Fibroblast of the aortic adventitia (primary cell): ENCODE measurements at places on chromosomes 4 and X. TPM values are rescaled to one million over a fixed set of nuclear protein-coding genes. Genes with fewer than 3 reads are reported as not detected.
A peak's percentile ranks its signal among the peaks of the same experiment; 100 is the strongest.

DNA sequence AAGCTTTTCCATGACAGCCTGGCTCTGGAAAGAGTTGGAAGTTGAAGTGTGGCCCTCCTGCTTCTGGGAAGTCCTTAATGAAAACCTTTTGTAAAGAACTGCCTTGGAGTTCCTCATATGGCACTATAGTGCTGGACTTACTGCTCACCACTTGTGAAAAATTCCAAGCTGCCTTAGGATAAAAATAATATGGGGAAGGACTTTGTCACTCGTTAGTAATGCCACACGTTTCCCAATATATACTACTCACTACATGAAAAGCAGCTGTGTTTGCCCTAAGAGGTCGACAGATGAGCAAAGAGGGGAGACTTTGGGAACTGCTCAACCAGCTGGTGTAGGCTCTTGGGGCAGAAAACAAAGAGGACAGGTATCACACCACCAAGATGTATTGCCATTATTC lies 11.7 kb downstream of the OPHN1 start:
- DNase-seq, result no peak

DNA sequence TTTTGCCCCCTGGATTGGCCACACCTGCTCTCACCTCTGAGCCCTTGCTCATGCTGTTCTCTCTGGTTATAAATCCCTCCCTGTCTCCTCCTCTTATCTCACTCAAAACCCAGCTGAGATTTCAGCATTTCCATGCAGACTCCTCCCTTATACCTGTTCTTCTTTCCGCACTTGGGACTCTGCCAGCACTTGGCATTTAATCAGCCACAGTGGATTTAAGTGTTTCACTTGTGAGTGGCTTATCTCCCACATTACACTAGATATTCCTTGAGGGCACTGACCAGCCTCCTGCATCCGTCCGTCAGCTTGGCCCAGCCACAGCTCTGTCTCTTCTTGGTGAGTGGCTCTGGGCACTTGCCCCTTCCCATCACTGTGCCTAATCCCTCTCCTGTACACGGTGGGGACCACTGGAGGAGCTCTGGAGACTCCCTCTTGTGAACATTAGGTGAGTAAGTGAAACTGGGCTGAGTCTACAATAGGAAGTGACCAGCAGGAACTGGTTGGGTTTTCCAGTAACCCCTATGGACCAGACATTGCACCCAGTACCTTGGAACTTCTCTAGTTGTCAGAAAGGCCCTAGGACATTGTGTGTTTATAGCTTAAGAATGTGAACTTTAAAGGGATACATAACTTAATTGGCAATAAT lies 19.9 kb downstream of the FGFBP1 start:
- DNase-seq, result no peak

DNA sequence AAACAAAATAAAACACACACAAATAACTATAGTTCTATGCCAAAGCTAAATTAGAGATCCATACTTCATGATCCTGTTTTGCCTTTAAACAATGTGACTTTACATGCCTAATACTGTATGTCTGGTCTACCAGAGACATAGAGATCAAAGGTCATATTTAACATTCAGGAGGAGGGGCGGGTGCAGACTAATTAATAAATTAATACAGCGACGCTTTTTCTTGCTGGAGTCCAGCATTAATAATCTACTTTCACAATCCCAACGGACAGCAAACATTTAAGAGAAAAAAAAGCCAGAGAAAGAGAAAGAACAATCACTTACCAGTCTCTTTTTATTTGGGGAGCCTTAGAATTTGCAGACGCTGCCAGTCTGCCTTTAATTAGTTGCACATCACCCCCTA lies 509 bp downstream of the CXXC4 start:
- no peak for DNase-seq

Gene HMX1
- total RNA-seq, result not detected in 2 replicates

Gene FAT4
- total RNA-seq, result 29.2 and 32.8 TPM in 2 replicates

- no peak for DNase-seq
Measured at GRCh38 chr4:79650217-79650616, 242.2 kb upstream of the GK2 start.

DNA sequence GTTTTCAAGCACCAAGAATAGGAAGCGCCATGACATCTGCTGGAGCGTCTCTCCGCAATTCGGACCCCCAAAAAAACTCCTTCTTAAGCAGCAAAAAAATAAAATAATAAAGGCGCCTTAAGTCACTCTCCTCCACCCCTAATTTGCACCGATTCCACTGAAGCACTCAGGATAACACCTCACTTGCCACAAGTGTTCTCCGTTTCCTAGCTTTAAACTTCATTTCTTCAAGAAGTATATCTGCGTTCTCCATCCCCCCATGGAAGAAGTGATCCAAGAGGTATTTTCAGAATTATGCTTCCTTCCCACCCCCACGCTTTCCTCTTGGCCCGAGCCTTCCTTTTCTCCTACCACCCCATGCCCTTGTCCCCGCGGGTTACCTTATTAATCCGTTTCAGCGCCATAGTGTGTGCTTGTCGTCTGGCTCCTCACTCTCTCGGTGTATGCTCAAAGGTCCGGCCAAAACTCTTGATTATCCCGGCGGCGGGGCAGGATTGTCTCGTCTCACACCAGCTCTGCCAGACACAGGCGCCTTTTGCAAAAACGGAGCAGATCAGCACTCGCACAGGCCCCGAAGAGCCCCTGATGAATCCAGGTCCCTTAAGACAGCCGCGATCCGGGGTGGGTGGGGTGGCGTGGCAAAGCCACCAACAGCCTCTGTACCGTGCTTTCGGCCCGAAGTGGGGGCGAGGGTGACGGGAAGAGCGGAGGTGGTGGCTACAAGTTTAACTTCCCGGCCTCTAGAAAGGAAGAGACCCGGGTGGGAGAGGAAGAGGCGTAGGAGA lies 1.1 kb downstream of the UBE2D3 start:
- no peak for DNase-seq

- DNase-seq, result peak; percentile 93
Measured at GRCh38 chrX:131812847-131813825, 210.0 kb upstream of the STK26 start.

GRCh38 chr4:17096692-17097091 lies 198.2 kb upstream of the LDB2 start:
- no peak for DNase-seq

Gene FAM184B
- not detected in 2 replicates for total RNA-seq

Gene PLAC8
- total RNA-seq, result 0.36 and 1.1 TPM in 2 replicates

- peak; percentile 25 for DNase-seq
Measured at GRCh38 chr4:43394976-43395375, 502.5 kb downstream of the GRXCR1 start.

GRCh38 chr4:81356621-81357020 lies 115.1 kb downstream of the RASGEF1B start:
- DNase-seq, result no peak

DNA sequence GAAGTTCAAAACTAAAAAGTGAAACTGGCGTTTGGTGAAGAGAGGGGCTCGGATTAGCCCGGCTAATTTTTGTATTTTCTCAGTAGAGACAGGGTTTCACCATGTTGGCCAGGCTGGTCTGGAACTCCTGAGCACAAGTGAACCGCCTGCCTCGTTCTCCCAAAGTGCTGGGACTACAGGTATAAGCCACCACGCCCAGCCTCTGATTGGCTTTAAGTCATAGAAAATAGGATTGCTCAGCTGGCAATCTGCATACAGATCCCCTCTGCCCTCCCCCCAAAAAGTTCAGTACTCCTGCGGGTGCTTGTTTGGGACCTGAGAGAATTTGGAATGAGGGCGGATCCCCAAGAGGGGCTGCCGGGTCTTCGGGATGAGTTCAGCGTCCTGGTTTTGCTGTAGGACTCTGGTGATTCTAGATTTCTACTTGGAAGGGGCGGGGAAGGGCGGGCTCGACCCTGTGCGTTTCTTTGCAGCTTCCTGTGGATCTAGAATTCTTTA lies 537 bp upstream of the PRKX start:
- no peak for DNase-seq

Gene HEPH
- 29.5 and 52.8 TPM in 2 replicates for total RNA-seq

GRCh38 chr4:26813698-26814097 lies 46.9 kb upstream of the STIM2 start:
- no peak for DNase-seq

- DNase-seq, result peak; percentile 82
Measured at GRCh38 chr4:43132010-43132582, 239.6 kb downstream of the GRXCR1 start.

Gene ERCC6L
- 9.9 TPM in 1 of 2 replicates, not detected in the other for total RNA-seq

Gene CT83
- not detected in 2 replicates for total RNA-seq

Gene PDCL2
- not detected in 2 replicates for total RNA-seq

DNA sequence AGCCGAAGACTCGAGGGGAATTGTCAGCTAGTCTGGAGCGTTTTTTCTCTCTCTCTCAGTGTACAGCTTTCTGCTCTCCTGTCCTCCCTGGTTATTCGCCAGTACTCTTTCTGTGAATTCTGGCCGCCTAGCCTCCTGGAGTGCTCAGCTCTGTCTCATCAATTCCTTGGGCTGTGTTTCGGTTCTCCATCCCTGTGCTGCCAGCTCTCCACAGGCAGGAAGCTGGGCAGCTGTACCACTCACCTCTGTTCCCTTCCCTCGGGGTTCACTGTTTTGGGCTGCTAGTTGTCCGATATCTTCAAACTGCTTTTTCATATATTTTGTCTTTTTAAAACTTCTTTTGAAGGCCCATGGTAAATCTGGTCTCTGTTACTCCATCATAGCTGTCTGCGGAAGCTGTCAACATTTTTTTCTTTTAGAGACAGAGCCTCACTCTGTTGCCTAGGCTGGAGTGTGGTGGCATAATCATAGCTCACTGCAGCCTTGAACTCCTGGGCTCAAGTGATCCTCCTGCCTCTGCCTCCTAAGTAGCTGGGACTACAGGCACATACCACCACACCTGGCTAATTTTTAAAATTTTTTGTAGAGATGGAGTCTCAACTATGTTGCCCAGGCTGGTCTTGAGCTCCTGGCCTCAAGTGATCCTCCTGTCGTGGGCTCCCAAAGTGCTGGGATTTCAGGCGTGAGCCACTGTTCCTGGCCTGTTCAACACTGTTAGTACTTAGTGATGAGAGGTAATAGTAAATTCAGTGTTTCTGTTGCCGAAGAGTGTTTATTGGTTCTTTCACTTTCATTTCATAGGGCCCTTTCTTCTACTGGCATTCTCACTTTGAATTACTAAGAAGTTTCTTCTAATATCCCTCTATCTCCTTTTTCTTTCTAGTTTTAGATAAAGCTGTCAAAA lies 18.6 kb downstream of the ZCCHC4 start:
- peak; percentile 28 for DNase-seq

DNA sequence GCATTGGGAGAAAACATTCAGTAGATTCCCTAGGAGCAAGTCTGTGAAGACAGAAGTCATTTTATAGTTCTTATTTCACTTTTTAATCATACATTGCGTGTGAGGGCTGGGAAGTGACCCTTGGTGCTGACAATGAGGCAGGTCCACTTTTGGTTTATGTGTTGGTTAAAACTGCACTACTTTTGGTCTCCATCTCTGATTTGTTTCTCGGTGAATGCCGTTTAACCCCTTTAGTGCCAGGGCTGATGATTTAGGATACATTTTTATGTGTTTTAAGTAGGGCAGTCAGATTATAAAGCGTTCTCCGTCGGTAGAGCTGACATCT lies 110.4 kb downstream of the AFF1 start:
- peak; percentile 52 for DNase-seq

DNA sequence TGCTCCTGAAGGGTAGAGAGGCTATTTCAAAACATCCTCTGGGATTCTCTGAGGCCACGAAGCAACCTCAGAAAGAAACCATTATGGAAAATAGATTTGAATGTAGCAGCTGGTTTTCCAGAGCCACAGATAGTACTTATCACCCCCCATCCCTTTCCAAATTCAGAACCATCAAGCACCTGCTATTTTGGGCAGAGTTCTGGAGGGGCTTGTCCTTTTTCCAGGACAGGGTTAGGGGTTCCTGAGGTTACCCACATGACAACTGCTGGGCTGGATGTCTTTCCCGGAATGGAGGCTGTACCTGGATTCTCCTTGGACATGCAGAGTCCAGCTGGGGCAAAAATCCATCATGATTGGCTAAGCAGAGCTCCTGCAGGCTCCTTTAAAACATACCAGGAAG lies 22.0 kb upstream of the ZXDA start:
- no peak for DNase-seq

DNA sequence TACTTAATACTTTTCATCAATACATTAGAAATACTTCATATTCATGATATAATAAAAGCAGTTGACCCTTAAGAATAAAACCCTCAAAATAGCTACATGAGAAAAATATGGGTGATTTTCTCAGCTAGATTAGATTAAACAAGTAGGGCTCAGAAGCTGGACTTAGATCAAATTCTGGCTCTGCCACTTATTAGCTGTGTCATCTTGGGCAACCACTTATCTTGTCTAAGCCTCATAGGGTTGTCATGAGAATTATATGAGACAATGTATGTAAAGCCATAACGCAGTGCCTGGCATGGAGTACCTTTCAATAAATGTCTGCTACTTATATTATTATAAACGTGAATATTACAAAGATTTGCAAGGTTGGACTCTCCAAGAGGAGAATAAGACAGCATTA lies 84.3 kb upstream of the PGRMC2 start:
- no peak for DNase-seq

- no peak for DNase-seq
Measured at GRCh38 chr4:52367282-52367830, 291.7 kb downstream of the USP46 start.

Gene GNRHR
- not detected in 2 replicates for total RNA-seq

Gene FDCSP
- not detected in 2 replicates for total RNA-seq

- DNase-seq, result no peak
Measured at GRCh38 chr4:52579602-52580272, 79.4 kb downstream of the USP46 start.

Gene SLC7A11
- 21.8 and 118 TPM in 2 replicates for total RNA-seq

DNA sequence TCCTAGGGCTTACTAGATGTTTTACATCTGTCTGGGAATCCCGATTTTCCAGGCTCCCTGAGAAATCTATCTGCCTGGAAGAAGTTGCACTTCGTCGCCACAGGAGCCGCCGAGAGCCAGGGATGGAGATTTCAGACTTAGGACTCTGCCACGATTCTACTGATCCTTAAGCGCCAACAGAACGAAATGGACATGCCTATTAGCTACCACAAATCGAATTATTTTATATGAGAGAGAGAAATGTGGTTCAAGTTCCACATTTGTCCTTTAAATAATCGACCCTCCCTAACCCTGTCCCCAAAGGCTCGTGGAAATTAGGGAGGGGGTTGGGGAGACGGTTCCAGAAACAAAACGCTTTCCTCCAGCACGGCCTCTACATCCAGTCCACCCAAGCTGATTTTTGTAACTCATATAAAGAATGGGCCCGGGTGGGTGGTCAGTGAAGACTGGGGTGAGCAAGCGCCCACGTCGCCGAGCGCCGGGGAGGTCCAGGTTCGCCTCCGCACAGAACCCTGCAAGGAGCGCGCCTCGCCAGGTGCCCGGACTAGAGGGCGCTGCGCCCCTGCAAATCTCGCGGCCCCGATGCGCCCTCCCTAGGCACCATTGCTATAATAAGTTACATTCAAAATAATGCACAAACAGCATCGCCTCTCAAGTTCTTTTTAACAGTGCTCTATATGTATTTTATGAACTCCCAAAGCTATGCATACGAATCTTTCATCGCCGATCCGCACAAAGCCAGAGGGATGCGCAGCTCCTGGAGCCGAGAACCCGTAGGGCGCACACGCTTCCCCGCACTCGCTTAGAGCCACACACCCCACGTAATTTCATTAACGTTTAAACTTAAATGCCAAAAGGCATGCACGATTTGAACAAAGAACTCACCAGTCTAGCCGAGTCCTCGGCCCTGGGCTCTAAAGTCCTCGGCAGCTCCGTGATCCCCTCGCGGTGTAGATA lies 2.1 kb upstream of the FAT1 start:
- peak; percentile 81 for DNase-seq

GRCh38 chr4:89562746-89563145 lies 255.1 kb upstream of the GPRIN3 start:
- no peak for DNase-seq
